ENCODE measurements at places on chromosomes 4 and X.

DNA sequence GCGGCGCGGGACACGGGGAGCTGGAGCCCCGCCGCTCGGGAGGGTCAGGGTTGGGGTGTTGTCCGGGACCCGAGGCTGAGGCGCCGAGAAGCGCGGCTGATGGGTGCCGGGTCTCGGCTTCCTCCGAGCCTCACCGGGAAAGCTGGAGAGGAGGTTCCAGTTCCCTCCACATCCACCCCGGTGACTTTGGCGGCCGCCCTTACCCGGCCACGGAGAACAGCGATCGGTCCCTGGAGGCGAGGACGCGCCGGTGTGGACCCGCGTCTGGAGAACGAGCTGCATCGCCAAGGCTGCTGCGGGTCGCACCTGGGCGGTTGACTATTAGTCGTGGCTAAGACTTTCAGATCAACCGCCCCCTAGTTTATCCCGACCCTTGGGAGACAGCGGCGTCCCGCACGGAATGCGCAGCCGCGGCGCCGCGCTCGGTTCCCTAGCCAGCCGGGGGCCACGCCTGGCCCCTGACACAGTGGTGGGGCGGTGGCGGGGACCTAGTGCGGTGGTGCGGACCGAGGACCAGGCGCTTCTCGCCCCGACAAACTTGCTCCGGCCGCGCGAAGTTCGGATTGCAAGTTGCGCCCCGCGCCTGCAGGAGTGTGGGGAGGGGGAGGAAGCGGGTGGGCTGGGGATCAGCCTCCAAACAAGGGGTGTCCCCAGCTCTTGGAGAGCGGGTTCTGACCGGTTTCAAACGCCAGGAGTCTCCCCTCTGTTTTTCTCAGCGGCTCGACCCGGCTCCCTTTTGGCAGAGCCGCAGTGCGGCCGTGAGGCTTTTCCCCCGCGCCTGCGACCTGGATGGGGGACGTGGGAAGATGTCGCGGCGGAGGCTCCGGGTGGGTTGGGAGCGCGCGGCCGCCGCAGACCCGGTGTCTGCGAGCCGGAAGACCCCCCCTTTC is 568 bp downstream of the FHDC1 start:
- peak; percentile 69 for DNase-seq

- DNase-seq = no peak
Measured at GRCh38 chrX:64843224-64843623, 133.0 kb downstream of the ZC4H2 start.

GRCh38 chrX:136146614-136147314 is 569 bp upstream of the FHL1 start:
- peak; percentile 68 for DNase-seq

GRCh38 chr4:78926826-78927225 is 12.4 kb downstream of the PAQR3 start:
- DNase-seq = no peak

DNA sequence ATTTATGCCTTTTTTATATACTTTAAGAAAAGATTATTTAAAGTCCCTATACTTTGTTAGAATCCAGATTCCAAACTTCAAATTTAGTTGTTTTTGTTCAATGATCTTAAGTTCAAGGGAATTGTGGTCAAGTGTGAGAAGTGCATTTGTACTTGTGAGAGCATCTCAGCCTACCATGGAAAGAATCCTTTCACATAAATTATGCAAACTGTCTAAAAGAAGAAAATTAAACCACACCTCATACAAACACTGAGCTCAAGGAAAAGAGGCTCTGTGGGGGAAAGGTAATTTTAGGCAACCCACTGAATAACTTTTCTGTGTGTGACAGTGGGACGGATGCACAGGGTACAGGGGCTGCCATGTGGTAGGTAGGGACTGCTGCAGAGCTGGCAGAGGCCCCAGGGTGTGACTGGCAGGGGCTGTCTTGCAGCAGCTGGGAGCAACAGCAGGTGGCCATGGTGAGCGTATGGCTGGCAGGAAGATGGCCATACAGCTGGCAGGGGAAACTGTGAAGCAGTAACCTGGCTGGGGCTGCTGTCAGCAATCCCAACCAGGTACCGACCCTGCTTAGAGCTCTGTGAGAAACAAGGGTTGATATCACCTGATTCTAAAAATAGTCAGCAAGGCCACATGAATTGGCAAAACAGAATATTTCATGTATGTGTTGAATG is 130.6 kb downstream of the UGT8 start:
- DNase-seq = no peak

GRCh38 chr4:143183513-143184216 is 1.1 kb upstream of the USP38 start:
- DNase-seq = no peak

DNA sequence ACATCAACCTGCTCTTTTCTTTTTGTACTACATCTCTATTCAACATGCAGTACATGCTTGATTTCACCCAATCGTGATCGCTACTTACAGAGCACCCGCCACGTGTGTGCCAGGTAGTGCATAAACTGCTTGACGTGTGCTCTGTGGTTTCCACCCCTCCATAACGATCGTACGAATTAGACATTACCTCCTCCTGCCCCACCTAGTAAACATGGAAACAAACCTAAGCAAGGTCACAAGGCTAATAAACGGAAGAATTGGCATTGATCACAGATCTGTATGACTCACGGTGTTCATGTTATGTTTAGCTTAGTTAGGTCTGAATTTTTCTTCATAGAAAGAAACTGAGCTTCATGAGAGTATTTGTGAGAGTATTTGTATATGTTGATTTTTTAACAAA is 64.1 kb downstream of the STX18 start:
- DNase-seq = no peak

- DNase-seq = no peak
Measured at GRCh38 chr4:182143086-182143821, 99.9 kb upstream of the TENM3 start.

DNA sequence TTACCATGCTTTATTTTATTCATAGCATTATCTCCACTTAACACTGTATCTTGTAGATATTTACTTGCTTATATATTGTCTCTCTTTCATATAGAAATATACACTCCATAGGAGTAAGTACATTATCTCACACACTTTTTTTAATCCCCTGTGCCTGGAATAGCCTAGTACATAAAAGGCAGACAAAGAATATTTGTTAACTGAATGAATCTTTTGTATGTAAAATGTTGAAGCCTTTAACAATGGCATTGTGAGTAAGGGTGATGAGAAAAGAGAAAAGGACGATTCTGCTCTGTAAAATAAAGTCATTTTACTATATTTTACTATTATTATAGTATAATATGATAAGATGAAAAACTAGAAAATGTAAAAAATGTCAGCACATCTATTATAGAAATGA is 97.7 kb upstream of the PDHA2 start:
- no peak for DNase-seq

DNA sequence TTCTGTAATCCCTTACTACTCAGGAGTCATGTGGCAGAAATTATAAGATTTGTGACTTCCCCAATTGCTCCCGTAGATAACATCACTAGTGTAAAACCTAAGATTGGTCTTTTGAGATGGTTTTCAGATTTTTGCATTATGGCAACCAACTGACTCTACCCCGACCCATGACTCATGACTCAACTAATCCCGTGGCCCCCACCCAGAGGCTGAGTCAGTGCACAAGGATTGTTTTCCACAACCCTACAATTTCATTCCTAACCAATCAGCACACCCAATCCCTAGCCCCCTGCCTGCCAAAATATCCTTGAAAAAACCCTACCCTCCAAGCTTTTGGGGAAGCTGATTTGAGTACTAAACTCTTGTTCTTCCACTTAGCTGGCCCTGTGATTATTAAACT is 109.4 kb upstream of the FAM9C start:
- no peak for DNase-seq

- no peak for DNase-seq
Measured at GRCh38 chrX:70592091-70592490, 147.5 kb downstream of the DLG3 start.

GRCh38 chrX:129577473-129577872 is 37.4 kb downstream of the OCRL start:
- no peak for DNase-seq

DNA sequence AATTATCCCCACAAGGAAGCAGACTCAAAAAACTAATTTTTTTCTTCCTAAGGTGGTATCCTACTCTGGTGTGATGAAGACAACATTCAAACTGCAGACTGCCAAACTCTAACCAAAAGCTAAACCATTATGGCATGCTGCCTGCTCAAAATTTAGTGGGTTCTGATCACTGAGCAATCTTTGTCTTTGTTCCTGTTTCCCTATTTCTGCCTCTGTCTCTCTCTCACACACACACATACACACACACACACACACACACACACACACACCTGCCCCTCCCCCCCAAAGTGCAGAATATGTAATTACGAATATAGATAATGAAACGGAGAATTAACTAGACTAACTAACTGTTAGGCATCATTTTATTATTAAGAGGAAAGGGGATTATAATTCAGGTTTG is 1278.6 kb downstream of the PCDH7 start:
- DNase-seq = no peak

- DNase-seq = no peak
Measured at GRCh38 chr4:125789023-125789422, 474.3 kb downstream of the FAT4 start.

DNA sequence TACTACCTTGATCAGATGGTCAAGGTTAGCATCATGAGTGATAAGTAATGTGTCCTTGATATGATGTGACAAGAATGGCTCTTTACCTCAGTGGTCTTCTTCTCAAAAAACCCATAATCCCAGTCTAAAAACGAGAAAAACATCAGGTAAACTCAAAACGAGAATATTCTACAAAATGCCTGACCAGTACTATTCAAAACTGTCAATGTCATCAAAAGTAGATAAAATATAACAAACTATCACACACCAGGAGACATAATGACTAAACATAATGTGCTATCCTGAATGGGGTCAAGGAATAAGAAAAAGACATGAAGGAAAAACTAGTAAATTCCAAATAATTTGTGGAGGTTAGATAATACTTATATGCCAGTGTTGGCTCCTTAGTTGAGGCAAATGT is 85.2 kb upstream of the PDHA2 start:
- no peak for DNase-seq

- no peak for DNase-seq
Measured at GRCh38 chr4:136909626-136910025, 622.7 kb downstream of the PCDH18 start.

GRCh38 chr4:32136081-32136787 is 1416.1 kb downstream of the PCDH7 start:
- no peak for DNase-seq

- DNase-seq = no peak
Measured at GRCh38 chrX:132676561-132677186, 187.8 kb upstream of the MBNL3 start.

Data from activated CD8-positive, alpha-beta memory T cell treated with anti-CD3 and anti-CD28 coated beads for 24 hours (primary cell).